Urothelium cell line (cell line): ENCODE measurements at places on chromosomes 13 and 19.

- DNase-seq: no peak
Measured at GRCh38 chr19:4979211-4979807, 10.4 kb downstream of the KDM4B start.

- DNase-seq: no peak
Measured at GRCh38 chr13:106197496-106197895, 338.0 kb downstream of the EFNB2 start.

DNA sequence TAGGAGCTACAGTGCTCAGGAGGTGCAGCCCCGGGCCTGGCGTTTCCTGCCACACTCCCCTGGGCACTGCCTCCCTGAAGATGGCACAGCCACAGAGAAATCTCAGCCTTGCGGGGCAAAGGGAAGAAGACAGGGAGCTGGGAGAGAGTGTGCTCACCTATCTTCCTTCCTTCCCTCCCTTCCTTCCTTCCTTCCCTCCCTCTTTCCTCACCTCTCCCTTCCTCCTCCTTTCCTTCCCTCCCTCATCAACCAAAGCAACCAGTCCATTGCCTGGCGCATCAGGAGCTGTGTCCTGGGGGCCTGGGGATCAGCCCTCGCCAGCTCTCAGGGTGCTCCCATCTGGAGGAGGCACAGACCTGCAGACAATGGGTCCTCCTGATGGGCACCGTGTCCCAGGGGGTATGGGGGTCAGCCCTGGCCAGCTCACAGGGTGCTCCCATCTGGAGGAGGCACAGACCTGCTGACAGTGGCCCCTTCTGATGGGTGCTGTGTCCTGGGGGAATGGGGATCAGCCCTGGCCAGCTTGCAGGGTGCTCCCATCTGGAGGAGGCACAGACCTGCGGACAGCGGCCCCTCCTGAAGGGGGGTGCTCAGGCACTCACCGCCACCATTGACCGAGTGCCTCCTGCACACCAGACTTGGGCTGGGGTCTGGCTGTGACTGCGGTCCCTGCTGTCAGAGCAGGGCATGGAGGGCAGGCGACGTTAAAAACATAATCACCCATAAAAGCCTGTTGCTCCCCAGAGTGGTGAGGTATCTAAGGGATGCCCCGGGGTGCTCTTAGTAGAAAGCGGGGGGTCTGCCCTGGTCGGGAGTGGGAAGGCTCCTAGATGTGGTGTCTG lies 120.2 kb downstream of the URI1 start:
- DNase-seq: no peak

- no peak for DNase-seq
Measured at GRCh38 chr19:711254-711653, 2.5 kb downstream of the PALM start.

- peak; percentile 80 for DNase-seq
Measured at GRCh38 chr19:38233740-38234251, 9.8 kb upstream of the DPF1 start.

DNA sequence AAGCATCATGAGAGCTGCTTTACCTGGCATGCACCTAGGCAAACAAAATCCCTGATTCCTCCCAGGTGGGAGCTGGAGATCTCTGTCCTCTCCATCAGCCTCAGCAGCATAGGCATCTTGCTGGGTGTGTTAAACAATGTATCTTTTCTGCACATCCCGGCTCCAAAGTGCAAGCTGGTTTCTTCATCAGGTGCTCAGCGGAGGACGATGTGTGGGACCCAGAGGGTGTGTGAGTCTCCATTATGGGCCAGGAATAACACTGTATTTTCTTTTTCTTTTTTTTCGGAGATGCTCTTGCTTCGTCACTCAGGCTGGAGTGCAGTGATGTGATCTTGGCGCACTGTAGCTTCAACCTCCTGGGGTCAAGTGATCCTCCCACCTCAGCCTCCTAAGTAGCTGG lies 9.9 kb downstream of the CNFN start:
- no peak for DNase-seq

DNA sequence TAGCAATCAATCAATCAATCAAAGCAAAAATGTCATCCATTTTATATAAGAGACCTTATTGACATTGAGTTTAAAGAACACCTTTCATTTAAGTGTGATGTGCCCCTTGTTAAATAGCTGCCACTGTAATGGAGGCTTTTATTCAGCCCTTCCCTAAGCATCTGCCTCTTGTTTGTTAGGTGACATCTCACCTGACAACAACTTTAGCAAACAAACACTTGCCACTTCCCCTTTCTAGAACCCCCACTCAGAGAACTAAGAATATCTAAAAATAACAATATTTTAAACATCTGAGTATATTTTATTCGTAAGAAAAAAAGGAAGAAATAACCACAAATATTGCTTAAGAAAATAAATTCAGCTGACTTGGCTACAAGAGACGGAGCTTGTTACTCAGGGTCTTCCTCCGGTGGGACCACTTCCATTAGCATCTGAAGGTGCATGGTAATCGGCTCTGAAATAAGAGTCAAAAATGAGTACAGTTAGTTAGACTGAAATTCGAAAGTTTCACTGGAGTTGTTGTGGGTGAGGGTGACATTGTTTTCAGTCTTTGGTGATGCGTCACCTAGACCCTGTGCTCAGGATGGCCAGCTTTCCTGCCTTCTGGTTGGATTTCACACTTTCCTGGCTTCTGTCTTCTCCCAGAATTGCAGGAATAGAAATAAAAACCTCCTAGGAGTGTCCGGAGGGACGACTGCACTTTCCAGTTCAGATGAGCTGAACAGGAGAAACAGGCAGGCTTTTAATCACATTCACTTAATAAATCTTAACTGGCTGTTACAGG lies 39.1 kb downstream of the SLC7A9 start:
- peak; percentile 84 for DNase-seq

DNA sequence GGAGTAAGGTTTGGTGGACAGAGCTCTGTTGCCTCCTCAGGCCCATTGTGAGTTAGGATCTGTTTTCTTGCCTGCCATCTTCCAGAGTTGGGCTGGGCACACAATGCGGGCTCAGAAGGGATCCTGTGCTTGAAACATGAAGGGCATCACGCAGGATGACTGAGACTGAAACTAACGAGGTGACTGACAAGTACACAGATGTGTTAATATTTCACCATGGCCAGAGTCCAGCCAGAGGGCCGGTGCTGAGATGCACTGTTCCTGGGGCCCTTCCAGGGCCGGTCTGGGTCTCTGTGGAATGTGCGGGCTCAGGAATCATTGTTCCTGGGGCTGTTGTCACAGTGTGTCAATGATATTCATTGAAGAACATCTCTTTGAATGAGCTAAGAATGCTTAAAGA lies 163.7 kb downstream of the URI1 start:
- DNase-seq: no peak

GRCh38 chr13:45178349-45179162 lies 22.3 kb downstream of the KCTD4 start:
- peak; percentile 26 for DNase-seq

DNA sequence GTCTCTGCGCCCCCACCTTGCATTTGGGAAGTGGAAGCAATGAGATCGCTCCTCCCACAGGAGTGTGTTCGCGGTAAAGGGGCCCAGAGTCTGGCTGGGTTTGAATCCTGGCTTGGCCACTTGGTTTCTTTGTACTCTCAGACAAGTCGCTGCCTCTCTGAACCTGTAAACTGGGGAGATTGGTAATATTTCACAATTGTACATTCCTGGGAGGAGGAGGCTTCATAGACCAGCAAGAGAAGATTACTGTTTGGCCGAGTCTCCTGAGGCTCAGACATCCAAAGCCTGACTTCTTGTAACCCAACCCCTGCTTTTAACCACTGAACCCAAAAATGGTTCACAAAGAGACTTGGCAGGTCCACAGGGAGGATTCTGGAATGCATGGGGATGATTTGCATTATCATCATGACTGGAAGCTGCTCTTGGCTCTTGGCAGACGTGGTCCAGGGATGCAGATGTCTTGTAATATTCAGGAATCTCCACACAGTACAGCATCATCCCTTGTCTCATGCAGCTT lies 13.6 kb upstream of the STRN4 start:
- no peak for DNase-seq

DNA sequence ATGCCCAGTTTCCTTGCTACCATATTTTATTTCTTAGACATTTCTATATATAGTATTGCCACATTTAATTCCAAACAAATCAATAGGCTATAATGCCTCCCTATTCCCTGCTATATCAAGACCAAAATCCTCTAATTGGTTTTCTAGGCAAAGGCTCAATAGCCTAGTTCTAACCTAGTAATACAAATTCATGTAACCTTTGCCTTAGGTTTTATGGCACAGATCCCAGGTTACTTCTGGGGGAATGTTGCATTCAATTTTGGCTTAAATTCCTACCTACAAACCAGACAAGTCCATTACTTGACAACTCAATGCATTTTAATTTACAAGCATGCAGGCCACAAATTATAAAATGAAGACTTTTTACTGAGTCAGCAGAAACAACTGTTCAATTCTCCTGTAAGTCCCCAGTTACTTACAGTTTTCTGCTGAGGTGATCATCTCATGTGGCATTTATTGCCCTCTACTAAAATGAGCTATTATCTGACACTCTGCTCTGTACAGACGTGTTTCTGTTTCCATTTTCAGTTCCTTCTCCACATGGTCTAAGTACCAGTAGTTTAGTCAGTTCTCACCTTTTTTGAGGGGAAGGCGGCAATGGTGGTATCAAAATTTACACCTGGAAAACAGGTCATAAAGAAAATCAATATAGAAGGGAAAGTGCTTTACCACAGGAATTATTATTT lies 11.7 kb downstream of the KCNRG start:
- no peak for DNase-seq

GRCh38 chr19:47742634-47743033 lies 2.7 kb upstream of the NOP53 start:
- DNase-seq: peak; percentile 17

GRCh38 chr13:113918580-113918979 lies 54.7 kb upstream of the GAS6 start:
- DNase-seq: no peak

DNA sequence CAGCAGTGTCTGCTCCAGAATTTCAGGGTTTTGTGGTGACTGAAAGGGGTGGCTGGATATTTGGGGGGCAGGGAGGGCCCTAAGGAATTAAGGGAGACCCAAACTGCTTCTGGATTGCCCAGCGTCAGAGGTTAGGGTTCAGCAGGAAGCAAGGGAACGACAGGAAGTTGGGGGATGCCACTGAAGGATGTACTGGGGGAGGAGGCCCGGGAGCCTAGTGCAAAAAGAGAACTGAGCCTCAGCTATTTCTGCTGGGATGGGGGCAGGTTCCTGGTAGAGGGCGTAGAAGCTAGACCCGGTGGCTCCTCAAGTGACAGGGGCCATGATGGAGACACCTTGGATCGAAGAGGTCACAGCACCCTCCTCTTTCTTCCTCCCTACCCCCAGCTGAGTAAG lies 1.1 kb downstream of the CYP2S1 start:
- no peak for DNase-seq

DNA sequence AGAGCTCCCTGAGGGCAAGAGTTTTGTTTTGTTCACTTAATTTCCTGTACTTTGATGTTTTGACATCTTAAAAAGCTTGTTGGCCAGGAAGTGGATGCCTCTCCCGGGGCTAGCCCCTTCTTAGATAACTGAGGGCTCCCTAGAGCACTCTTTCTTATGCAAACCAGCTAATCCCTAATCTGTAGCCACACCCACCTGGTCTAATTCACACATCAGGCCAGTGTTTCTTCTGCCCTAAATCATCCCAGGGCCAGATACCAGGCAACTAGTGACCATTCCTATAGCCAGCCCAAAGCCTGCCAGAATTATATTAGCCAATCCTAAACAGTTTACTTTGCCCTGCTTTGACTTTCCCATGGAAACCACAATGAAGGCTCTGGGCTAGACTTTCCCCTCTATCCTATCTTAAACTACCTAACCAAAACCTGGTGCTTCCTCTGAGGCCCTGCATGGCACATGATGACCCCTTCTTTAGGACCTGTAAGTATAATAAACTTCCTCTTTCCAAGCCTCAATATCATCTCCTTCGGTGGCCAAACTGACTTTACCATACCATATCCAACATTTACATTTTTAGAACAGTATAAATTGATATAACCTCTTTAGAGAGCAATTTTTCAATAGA lies 24.8 kb downstream of the WBP4 start:
- no peak for DNase-seq

GRCh38 chr13:36420437-36420891 lies 11.8 kb upstream of the CCNA1 start:
- peak; percentile 72 for DNase-seq

DNA sequence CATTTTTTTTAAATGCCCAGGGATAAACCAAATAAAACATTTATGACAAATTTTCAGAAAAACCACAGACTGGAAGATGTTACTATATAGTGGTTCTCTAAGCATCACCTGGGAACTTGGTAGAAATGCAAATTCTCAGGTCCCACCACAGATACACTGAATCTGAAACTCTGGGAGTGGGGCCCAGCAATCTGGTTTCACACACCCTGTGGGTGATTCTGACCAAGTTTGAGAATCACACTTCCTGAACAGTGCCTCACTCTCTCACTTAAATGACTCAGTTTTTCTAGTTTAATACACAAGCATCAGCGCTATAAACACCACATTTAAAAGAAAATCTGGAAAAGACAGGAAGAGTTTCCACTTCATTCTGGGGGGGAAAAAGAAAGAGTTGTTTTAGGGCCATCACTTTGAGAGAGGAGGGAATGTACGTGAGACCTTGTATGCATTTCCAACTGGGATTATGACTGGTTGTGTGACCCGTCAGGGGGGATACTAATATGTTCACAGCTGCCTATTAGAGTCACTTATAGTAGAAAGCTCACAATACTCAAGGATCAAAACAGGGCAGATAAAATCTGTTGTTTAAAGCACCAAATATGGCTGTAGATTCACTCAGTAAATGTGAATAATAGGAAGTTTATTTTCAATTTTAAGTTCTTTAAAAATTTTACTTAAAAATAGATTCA lies 567.7 kb downstream of the GPC6 start:
- DNase-seq: no peak

DNA sequence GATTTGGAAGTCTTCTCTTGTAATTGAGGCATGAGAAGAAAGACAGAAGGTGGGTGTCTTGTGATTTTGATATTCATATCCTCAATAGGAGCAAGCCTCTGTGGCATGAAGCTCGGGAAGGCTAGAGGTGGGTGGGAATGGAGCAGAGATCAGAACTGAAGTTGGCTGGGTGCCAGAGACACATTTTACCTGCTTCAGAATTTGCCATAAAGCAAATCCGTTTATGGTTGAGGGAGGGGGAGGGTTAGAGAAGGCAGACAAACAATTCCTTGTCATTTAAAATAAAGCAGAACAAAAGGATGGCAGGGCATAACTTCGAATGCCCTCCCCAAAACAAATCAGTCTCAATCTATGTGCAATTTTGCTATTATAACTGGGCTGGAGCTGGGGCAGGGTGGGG lies 305.9 kb downstream of the KLF5 start:
- no peak for DNase-seq

DNA sequence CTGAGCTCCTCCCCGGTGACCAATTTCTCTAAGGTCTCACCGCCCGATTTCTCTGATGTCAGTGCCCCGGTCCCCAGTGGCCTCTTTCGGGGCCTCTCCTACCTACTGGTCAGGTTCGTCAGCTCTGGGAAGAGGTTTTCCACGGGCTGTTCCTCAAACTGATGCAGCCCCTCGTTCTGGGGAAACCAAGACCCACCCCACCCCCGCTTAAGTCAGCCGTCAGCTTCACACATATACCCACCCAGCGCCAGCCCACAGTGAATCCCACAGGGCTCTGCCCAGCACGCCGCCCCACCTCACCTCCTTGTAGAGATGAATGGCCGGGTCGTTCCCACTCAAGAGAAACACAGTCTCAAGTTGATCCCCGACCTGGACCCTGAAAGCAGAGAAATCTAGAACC lies 3.4 kb downstream of the KPTN start:
- no peak for DNase-seq
